ENCODE measurements at places on chromosomes 2 and 18.

GRCh38 chr2:151119374-151119773 lies 142.3 kb downstream of the RBM43 start:
- DNase-seq, result no peak

DNA sequence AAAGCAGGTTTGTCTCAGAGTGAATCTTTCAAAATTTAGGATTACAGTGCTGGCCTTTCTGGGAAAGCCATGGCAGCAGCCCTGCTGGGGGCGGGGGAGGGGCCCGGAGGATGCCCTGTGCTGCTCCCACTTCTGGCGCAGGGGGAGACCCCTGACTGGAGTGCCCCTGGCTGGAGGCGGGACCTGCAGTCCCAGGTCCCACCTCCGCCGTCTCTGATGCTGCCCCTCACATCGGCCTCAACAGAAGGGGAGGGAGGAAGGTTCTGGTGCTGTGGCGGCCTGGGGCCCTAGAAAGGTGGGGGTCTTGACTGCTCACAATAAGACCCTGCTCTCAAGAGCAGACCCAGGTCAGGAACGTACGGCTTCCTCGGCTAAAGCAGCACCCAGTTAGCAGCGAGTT lies 216.4 kb downstream of the TWIST2 start:
- DNase-seq, result no peak

- DNase-seq, result no peak
Measured at GRCh38 chr2:72011791-72012190, 135.9 kb downstream of the CYP26B1 start.

GRCh38 chr2:151267537-151267936 lies 5.9 kb upstream of the RBM43 start:
- DNase-seq, result no peak

DNA sequence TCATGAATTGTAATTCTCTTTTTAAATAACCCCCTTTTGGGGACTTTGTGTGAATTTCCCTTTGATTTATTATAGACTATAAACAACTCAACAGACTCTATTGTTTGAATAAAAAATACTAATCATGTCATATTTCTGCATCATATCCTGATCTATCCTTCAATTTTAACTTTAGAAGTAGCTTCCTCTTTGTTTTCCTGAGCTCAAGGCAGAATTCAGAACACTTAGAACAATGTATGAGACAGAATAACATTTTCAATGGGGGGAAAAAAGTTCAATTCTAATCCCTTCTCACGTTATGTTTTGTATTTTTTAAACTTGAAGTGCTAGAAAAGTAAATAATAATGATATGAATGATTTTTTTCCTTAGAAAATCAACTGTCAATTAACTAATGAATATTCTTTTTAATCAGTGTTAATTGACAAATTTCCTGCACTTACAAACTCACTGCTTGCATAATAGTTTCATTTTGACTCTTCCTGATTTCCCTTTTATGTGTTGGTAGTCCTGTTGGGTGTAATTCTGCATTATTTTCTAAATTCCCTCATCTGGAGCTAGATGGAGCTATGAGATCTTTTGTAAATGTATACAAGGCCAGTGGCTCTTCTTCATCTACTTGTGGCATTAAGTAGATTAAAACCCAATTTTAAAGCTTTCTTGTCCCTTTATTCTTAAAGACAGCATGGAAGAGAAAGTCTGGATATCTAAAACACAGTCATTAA lies 326.1 kb downstream of the PARD3B start:
- no peak for DNase-seq
